ENCODE measurements at places on chromosomes 6 and 20. TPM values are rescaled to one million over a fixed set of nuclear protein-coding genes. Genes with fewer than 3 reads are reported as not detected.
A peak's percentile ranks its signal among the peaks of the same experiment; 100 is the strongest.

The GNAS-AS1 gene
- not detected for total RNA-seq

The LZTS3 gene
- 33.4 TPM for total RNA-seq

GRCh38 chr20:32521780-32522525, 63.2 kb downstream of the NOL4L start:
- DNase-seq = no peak

GRCh38 chr6:108608453-108609275, 47.9 kb downstream of the FOXO3 start:
- DNase-seq = no peak

DNA sequence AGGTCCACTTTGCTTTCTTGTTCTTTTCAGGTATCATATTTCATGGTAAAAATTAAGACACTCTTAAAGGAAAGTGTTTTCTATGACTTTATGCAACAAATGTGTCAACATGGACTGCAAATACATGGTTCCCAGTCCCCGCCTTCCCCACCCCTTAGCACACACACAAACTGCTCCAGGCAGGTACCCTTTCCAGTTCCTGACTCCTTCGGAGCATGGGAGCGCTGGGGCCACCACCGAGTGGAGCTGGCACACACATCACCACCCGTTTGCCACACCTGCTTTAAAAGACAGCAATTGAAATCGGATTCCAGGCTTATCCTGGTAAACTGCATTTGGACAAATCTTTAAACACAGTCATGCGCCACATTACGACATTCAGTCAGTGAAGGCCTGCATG, 22.2 kb downstream of the RNASET2 start:
- no peak for DNase-seq

DNA sequence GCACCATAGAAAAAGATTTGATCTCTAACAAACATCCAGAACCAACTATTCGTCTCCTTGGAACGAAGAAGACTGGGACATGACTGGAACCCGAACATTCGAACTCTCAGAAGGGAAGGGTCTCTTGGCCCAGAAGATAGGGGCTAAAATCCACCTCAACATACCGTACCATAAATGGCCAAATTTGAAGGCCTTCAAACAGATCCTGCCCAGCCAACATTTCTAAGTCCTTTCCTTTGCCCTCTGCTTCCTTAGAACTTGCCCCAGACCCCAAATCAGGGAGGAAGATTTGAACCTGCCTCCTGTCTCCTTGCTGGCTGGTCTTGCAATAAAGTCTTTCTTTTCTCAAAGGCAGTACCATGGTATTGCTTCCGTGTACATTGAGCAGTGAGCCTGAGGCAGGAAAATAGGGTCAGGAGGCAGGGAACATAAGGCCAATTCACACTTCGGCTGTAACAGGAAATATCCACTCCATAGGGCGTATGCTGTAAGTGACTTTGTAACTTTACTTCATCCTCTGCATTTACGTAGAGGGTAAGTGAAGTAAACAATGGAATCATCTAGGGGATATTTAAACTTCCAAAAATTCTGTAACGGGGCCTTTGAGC, 1.8 kb upstream of the PXDC1 start:
- no peak for DNase-seq

DNA sequence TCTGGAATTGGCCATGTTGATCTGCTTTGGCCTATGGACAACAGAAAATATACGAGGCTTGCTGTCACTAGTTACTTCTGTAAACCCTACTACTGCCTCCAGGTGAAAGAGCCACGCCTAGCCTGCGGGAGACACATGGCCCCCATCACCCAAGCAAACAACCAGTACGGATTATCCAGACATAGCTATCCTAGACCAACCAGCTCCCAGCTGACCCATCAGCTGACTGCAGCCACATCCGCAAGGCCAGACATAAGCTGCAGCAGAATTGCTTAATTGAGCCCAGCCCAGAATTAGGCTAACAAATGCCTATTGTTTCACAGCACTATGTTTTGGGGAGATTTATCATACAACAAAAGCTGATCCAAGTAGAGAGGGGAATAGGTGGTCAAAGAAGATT, 13.5 kb downstream of the REV3L start:
- no peak for DNase-seq

- DNase-seq = no peak
Observed at GRCh38 chr6:129643176-129643575, 66.8 kb downstream of the ARHGAP18 start.

DNA sequence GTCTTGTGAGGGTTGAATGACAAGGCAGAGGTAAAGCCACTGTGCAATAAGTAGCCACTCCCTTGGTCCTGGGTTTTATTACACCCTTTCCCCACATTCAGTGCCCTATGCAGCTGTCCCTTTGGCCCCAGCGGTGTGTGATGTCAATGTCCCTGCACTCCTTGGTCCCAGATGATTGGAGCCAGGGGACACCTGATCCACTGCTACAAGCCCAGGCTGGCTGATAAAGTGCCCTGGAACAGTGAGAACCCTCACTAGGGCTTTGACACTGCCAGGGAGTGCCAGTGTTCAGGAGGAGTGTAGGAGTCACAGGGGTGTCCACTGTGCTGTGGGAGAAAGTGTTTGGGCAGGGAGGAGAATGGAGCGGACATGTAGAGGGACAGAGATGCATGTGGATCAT, 30.4 kb downstream of the GABRR1 start:
- DNase-seq = peak; percentile 98

GRCh38 chr6:134177753-134178160, 125.3 kb upstream of the SLC2A12 start:
- no peak for DNase-seq

The ATXN1 gene
- total RNA-seq = 31.5 TPM

DNA sequence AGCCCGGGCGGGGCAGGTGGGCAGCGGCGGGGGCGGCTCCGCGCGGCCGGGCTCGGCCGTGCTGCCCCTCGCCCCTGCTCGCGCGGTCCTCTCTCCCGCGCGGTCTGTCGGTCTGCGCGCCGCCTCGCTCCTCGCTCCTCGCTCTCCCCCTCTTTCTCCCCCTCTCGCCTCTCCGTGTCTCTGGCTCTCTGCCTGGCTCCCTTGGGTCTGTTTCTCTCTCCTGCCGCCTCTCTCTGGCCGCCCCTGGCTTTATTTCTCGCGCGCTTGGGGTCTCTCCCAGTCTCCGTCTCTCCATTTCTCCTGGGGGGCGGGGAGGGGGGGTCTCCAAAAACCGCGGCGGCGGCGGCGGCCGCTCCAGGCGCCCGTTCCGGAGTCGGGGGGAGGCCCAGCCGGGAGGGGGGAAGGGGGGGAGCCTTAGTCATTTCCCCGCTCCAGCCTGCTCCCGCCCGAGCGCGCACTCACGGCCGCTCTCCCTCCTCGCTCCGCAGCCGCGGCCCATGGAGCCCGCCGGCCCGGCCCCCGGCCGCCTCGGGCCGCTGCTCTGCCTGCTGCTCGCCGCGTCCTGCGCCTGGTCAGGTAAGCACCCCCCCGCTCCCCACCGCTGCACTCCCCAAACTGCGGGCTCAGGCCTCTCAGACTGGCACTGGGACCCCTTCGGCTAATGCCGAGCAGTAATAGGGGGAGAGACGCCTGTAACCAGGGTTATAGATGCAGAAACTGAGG, at the start of gene SIRPA:
Gene SIRPA, plus strand, starts transcription at position 457 of the 723 bp plus-strand sequence. Its CDS starts 41 bp downstream, at position 498.
- peak; percentile 37 for DNase-seq

DNA sequence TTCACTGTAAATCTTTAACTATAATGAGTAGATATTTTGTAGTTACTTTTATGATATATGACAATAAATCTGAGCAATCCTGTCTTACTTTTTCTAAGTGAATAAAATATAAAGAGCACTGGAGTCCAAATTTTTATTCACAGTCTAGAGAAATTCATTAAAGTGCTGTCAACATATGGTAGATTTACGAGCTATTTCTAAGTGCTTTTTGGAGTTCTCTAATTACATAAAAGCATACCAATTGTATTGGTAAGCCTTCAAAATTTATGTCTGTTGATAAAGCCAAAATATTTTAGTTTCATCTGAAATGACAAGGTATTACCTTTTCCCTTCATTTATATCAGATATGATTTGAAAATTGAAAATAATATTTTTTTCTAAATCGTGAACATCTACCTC, 75.4 kb downstream of the MAN1A1 start:
- no peak for DNase-seq

GRCh38 chr6:157282284-157282683, 41.0 kb downstream of the TMEM242 start:
- no peak for DNase-seq

DNA sequence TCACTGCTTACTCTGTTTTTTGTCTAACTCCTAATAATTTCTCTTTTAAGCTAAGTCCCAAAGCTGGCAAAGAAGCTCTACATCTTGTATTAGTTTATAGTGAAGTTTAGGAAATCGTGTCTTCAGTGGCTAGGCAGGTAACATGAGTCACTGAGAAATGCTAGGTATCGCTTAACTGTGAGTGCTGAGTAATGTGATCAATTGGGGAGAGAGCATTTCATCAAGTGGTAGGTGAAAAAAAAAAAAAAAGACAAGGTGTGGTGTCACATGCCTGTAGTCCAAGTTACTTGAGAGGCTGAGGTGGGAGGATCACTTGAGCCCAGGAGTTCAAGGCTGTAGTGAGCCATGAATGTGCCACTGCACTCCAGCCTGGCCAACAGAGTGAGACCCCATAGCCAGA, 125.3 kb downstream of the FAM83B start:
- no peak for DNase-seq

The HFE gene
- 1.3 TPM for total RNA-seq

The AFDN gene
- 25.9 TPM for total RNA-seq

DNA sequence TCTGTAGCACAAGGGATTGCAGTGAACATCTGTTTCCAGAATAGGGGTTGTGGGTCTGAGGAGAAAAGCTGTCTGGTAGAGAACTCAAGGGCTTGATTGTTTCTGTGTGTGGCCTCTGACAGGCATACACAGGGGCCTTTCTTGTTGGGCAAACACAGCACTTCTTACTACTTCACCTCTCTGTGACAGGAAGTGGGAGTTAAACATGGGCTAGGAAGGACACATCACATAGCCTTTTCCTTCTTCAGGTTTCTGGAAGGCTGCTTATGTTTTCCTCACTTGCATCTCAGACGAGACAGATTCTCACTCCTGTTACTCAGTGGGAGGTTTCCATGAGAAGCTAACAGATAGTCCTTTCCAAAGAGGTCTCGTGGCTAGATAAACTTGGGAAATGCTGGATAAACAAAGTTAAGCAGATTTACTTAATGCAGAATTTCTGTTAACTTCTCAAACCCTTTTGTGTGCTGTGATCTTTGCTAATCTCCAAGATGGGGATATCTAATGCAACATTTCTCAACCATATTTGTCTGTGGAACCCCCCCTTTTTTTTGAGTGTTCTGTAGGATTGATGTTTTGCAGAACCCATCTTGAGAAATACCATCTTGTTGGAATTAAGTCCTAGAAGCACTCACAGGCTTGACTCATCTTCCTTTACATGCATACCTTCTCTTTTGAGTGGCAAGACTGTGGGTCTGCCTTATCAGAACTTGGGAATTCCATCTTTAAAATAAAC, 41.9 kb upstream of the RNF8 start:
- no peak for DNase-seq

The CST5 gene
- not detected for total RNA-seq

The OR2B6 gene
- not detected for total RNA-seq

DNA sequence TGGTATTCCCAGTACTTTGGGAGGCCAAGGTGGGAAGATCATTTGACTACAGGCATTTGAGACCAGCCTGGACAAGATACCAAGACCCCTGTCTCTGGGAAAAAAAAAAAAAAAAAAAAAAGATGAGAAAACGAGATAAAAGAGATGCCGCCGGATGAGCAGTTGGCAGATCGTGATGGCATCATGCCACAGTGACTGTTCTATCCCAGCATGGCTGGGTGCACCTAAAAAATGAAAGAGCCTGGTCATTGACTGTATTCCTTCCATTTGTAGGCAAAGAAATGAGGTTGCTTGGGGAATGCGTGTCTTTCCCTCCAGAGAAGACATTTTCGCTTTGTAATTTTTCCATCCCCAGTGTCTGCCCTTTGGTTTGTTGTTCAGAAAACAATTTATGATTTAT, 12.9 kb downstream of the AKAP12 start:
- DNase-seq = no peak

- no peak for DNase-seq
Observed at GRCh38 chr20:36969051-36969450, 17.5 kb upstream of the SAMHD1 start.

The ZSWIM3 gene
- 1.3 TPM for total RNA-seq

The RBPJL gene
- total RNA-seq = not detected

DNA sequence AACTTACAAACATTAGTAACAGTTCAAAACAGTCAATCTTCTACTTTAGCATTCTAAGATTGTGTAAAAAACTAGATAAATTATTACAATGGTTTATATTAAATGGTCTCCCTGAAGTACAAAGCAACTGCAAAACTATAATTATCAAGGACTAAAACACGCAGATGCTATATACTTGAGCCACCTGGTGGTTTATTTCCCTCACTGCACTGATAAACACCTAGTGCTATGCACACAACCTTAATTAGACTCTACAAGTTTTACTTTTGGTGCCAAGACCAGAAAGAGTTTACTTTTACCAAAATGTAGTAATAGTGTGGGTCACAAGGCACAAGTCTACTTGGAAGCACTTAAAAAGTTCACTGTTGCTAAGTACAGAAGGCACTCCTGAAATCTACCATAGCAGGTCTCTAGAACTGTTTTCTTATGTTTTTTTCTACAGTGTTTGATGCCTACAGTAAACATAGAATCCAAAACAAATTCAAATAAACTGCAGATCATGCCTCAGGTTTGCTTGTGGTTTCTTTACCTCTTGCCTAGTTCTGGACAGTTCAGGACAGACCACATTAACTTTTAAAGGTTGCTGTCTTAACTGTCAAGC, 49.2 kb downstream of the GMDS start:
- DNase-seq = no peak

GRCh38 chr6:30156262-30156599, 4.8 kb downstream of the TRIM10 start:
- DNase-seq = peak; percentile 8

- no peak for DNase-seq
Observed at GRCh38 chr6:11637266-11637665, 99.7 kb downstream of the TMEM170B start.

DNA sequence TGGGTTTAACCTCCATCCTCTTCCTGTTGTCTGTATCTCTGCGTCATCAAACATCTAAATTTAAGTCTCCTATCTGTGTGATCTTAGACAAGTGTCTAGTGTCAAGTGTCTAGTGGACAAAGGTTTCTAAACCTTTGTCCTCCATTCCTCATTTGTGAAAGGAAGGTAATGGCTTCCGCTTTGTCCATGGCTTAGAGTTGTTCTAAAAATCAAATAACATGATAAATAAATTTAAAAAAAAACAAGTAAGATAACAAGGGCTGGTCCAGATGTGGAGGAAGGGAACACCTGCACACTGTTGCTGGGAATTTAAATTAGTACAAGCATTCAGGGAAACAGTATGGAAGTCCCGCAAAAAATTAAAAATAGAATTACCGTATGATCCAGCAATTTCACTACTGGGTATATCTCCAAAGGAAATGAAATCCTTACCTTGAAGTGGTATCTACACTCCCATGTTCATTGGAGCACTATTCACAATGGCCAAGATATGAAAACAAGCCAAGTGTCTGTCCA, 17.6 kb upstream of the SERPINB1 start:
- DNase-seq = no peak

The GHRH gene
- total RNA-seq = not detected

The PLCB1 gene
- total RNA-seq = 4.1 TPM

The PPP1R3G gene
- 0.49 TPM for total RNA-seq
